Endothelial cell (in vitro differentiated cells): ENCODE measurements at places on chromosomes 1 and 21.

GRCh38 chr1:107263291-107263915 lies 122.6 kb downstream of the NTNG1 start:
- DNase-seq = no peak

DNA sequence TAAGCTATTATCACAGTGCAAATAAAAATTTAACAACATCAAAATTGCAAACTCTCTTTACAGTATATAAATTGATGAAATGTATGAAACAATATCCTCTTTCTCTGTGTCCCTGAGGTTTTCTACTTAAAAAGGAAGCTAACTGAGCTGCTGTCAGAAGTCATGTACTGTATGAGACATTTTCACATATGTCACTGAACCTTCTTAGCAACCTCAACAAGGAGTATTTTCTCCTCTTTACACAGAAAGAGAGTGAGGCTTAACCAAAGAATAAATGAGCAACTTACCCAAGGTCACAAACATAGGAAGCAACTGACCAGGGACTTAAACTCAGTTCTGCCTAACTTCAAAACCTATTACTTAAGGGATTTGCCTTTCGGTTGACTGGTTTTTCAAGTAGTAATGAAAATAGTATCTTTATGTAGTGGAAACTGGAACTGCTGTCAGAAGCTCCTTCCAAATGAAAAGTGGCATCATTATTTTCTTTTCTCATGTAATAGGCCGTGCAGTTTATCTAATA lies 288.9 kb downstream of the LRRIQ3 start:
- no peak for DNase-seq

DNA sequence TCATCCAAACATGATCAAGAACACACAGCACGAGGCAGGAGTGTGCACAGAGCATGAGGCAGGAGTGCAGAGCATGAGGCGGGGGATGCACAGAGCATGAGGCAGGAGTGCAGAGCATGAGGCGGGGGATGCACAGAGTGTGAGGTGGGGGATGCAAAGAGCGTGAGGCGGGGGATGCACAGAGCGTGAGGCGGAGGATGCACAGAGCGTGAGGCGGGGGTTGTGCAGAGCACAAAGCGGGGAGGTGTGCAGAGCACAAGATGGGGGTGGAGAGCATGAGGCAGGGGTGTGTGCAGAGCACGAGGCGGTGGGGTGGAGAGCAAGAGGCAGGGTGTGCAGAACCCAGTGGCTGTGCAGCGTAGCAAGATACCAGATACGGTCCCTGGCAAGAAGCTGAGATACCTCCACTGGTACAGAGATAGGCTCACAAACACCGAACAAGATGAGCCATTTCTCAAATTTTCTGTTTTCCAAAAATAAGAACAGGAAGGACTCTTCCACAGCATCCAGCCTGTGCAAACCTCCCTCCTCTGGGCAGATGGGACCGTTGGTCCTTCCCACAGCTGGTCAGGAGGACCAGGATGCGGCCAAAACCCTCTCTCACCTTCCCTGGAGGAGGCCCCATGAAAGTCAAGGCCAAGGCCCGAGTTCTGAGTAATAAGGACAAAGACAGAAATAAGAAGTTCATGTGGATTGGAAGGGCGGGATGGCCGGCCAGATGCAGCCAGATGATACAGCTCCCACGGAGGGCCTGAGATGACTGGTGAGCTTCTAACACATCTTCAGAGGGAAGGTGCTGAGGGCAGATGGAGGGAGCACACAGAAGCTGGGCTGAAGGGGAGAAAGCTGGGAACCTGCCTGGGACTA lies 12.0 kb downstream of the SPATC1L start:
- DNase-seq = no peak

GRCh38 chr1:237717106-237717505 lies 173.6 kb downstream of the ZP4 start:
- no peak for DNase-seq

DNA sequence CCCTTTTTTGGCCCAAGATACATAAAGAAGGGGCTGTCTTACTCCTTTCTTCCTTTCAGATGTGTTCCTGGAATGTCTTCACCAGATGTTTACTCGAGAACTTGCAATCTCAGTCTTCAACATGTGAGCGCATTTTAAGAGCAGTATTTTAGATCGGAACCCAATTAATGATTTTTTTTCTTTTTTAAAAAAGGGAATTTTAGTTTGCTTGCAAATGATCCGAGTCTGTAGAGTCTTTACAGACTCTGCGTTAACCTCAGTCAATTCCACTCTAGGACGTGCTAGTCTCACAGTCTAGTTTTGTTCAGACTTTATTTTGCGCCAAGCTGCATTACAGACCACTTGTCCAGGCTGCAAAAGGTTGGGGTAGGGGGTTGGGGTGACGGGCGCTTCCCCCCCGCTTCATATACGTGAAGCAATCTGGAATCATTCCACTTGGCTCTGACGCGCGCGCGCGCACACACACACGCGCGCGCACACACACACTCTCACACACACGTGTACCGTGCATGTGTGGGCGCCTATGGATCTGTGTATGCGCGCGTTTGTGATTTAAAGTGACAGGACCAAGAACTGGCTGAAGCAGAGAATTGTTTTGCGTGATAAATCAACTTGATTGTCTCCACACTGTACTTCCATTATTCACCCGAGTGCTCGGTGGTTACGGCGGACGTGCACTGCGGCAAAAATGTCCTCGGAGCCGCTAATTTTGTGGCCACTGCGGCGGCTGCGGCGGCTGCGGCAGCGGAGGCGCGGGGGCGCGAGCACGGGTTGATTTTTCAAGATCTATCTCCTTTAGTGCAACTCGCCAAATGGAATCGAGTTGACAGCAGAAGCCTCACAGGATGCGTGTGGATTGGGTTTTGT lies 25.6 kb upstream of the NFIA start:
- peak; percentile 34 for DNase-seq

DNA sequence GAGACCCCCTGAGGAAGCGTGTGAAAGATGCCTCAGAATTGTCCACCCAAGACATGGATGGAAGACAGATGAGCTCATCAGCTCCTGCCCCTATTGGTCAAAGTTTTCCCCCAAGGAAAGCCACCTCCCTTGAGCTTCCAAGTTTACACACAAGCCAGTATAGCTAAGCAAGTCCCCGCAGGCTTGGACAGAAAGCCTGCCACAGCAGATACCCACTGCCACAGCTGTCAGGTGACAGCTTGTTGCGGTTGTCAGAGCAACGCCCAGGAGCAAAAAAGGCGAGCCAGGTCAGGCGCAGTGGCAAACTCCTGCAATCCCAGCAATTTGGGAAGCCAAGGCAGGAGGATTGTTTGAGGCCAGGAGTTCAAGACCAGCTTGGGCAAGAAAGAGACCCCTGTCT lies 60.9 kb upstream of the IFNAR2 start:
- DNase-seq = no peak

DNA sequence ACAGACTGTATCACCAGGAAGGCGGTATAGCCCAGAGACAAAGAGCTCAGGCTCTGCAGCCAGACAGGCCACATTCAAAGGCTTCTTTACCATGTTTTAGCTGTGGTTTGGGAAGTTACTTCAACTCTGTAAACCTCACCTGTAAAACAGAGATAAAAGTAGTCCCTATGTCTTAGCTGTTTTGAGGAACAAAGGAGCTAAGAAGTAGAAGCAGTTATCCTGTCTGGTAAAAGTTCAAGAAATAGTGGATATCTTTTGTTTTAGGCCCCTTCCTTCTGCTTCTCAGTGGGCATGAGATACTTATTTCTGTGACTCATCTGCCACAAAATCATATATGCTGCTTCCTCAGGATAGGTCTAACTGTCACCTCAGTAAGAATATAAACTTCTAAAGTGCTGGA lies 6.5 kb downstream of the CD34 start:
- DNase-seq = no peak

DNA sequence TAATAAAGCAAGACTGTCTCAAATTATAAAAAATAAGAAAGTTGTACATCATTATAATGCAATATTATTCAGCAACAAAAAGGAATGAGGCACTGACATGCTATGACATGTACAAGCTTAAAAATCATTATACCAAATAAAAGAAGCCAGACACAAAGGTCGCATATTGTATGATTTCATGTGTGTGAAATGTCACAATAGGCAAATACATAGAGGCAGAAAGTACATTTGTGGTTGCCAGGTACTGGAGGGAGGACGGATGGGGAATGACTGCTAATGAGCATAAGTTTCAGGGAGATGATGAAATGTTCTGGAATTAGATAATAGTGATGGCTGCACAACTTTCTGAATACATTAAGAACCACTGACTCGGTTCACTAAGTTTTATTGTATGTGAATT lies 73.6 kb upstream of the NBPF3 start:
- no peak for DNase-seq

GRCh38 chr1:46413596-46413985 lies 19.5 kb downstream of the FAAH start:
- peak; percentile 63 for DNase-seq

GRCh38 chr1:162878000-162878596 lies 17.1 kb upstream of the CCDC190 start:
- DNase-seq = peak; percentile 79

DNA sequence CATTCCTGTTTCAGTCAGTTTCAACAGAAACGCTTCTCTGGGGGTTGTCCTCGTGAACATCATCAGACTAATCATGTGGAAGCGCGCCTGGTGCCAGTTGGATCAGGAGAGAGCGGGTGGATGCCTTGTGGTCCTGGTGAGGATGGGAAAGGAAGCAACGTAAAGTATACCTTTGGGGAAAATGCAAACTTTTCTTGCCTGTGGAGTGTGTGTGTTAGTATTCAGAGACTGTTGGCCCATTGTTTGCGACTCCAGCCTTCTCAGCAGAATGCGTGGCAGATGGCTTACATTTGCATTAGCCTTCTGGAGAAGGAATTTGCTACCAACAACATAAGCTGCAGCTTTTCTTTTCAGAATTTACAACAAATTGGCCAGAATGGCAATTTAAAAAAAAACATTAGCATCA lies 173.9 kb downstream of the RWDD3 start:
- no peak for DNase-seq

DNA sequence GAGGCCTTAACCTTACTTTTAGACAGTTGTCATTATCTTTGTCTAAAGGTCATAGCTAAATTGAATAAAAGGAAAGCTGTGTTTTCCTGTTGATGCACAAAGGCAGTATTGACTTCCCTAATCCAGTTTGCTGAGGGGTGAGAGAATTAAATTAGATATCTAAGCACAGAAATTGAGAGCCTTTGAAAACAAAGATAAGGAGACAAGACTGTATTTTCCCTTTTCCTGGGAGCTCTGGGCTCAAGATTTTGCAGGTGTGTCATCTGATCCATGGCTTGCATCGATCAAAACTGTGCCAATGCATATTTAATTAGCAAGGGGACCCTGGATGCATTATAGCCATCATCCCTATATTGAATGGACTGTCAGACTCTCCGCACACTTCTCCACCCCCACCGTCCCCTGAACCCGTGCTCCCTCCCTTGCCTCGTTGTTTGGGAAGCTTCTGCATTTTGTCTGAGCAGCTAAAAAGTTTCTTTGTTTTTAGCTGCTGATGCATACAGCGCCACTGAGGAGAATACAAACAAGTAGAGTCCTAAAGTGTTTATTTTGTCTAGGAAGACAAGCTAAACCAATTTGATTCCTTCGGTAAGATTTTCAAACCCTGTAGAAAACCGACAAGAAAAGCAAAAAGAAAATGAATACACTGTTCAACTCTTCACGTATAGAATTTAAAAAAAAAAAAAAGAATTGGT lies 186.3 kb downstream of the NFIA start:
- no peak for DNase-seq

- no peak for DNase-seq
These were observed 433 bp downstream of the TIMM17A start for GRCh38 chr1:201955729-201956143.

- DNase-seq = peak; percentile 13
These were observed 45.9 kb upstream of the KIF26B start for GRCh38 chr1:245108909-245109308.

GRCh38 chr21:45041351-45041805 lies 33.0 kb upstream of the ADARB1 start:
- no peak for DNase-seq

GRCh38 chr1:10655002-10655401 lies 141.4 kb downstream of the CASZ1 start:
- no peak for DNase-seq

GRCh38 chr1:182625719-182626504 lies 21.7 kb upstream of the RGS16 start:
- no peak for DNase-seq

DNA sequence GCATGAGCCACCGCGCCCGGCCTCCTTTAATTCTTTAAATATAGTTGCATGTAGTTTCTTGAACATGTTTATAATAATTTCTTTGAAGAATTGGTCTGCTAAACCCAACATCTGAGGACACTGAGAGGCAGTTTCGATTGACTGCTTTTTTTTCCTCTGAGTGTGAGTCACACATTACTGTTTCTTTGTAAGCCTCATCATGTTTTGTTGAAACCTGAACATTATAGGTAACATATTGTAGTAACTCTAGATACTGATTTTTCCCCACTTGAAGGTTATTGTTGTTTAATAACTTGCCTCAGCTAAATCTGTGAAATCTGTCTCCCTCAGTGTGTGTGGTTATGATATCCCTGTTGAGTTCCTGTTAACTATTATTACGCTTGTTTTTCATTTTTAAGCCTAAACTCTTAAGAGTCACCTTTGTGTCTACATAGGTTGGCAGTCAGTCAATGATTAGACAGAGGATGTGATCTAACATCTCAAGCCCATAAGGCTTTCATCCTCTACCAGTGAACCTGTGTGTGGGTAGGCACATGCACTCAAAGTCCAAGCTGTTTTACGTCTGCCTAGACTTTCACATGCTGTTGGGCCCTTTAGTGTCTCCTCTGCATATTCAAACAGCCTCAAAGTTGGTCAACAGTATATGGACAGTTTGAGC lies 155.5 kb downstream of the KCNH1 start:
- DNase-seq = no peak

GRCh38 chr1:184518736-184519357 lies 132.0 kb downstream of the C1orf21 start:
- no peak for DNase-seq

DNA sequence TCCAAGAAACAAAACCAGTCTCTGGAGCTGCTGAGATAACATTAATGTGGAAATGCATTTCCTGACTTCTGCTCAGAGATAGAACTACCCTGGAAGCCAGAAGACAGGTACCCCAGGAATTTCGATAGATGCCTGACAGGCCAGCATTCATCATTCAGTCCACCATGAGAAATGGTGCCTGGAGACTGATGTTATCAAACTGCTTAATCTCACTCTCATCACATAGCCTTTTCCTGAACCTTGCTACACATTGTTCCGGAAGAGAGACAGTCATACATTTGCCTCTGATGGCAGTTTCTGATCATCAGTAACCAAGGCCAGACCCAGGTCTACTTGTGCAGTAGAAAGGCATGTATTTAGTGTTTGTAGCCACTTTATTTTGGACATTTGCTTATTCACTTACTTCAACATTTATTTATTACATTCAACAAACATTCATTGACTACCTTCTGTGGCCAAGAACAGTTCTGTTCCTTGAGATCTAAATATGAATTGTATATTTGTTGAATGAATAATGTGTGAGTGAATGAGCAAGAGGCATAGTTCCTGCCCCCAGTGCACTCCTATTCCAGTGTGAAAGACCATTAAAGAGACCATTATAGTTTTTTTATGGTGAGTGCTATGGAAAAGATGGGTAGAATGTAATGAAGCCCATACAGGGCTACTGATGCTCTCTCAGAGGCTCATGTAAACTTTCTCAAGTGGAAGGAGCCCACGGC lies 485.7 kb downstream of the NUF2 start:
- DNase-seq = no peak

- DNase-seq = no peak
These were observed 55.2 kb downstream of the UBR4 start for GRCh38 chr1:19154876-19155275.
